ENCODE measurements at places on chromosomes 4 and X.

GRCh38 chr4:52704661-52705060, 45.6 kb upstream of the USP46 start:
- DNase-seq, result no peak

DNA sequence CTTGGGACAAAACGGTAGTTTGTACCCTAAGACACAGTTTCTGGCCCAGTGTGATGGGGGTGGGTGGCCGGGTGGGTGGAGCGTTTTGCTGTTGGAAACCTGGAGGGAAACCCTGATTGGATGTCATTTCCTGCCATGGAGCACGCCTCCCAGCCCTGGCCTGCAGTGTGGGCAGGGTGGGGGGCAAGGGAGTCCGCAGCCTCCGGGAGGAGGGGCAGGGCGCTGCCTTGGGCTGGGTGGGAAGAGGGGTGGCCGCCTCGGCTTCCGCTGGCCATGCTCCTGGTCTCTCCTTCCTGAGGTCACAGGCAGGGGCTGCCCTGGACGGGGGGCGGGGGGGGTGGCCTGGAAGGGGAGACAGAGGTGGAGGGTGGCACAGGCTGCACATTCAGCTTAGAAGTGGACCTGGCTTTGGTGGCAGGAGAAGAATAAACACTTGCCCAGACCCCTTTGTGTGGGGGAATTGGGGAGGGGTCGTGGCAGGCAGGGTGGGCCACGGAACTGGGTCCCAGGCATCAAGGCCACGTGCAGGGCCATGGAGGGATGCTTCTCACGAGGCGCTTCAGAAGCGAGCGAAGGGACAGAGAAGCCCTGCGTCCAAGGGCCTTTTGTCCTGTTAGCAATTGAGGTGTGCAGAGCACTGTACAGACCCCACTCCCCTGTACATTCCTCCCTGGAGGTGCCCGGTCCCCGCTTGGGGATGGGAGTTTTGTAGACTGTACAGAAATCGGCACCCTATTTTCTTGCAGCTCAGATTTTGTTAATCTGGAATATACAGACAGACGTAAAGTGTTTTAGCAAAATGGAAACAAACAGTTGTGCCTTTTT, 6.2 kb downstream of the NAT8L start:
- DNase-seq, result no peak

- DNase-seq, result no peak
Observed at GRCh38 chrX:120358737-120359456, 3.0 kb upstream of the ATP1B4 start.

DNA sequence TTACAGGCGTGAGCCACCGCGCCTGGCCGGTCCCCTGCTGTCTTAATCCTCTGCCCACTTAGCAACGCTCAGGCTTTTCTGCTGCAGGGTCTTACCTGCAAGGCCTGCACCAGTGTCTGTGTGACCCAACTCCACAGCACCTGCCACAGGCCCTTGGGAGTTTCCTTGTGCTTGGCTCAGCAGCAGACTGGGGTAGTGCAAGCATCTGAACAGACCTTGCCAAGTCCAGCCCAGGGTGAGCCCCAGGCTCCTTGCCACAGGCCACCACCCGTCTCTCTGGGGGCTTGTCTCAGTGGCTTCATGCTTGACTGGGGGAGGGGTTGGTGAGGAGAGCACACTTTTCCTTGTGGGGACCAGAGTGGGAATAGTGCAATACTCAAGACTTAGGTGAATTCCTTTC, 87.0 kb downstream of the FAM193A start:
- no peak for DNase-seq

GRCh38 chrX:13346646-13347045, 26.8 kb upstream of the ATXN3L start:
- DNase-seq, result no peak

DNA sequence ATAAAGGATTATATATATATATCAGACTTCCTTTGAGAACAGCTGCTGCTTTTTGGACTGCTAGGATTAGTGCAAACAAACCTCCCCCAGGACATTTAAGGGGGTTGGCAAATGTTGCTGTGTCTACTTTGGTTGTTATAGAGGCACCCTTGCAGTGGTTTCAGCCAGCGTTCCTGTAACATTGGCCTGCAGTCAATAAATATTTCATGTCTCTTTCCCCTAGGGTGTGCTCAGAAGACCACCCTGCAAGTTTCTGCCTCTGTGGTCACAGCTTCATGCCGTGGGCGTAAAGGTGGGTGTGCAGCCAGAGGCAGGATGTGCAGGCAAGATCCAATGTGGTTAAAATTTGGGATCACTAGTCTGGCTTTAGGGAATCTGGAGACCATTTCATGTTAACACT, 28.9 kb downstream of the FGF5 start:
- DNase-seq, result no peak

DNA sequence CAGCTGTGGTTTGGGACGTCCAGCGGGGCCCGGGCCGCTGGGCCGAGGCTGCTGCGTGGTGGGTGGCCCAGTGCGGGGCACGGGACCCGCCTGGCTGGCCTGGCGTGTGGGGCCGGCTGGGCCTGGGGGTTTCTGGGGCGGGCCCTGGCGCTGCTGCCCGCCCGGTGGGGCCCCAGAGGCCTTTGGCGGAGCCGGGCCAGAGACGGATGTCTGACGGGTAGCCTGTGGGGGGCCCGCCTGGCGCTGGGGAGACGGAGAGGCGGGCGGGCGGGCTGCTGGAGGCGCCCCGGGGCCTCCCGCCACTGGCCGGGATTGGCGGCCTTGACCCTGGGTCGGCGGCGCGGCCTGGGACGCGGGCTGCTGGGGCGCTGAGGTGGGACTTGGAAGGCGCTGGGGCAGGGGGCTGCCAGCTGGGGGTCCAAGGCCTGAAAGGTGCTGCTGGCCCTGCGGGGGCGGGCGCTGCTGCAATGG, 8.1 kb upstream of the TIMP1 start:
- DNase-seq, result no peak

DNA sequence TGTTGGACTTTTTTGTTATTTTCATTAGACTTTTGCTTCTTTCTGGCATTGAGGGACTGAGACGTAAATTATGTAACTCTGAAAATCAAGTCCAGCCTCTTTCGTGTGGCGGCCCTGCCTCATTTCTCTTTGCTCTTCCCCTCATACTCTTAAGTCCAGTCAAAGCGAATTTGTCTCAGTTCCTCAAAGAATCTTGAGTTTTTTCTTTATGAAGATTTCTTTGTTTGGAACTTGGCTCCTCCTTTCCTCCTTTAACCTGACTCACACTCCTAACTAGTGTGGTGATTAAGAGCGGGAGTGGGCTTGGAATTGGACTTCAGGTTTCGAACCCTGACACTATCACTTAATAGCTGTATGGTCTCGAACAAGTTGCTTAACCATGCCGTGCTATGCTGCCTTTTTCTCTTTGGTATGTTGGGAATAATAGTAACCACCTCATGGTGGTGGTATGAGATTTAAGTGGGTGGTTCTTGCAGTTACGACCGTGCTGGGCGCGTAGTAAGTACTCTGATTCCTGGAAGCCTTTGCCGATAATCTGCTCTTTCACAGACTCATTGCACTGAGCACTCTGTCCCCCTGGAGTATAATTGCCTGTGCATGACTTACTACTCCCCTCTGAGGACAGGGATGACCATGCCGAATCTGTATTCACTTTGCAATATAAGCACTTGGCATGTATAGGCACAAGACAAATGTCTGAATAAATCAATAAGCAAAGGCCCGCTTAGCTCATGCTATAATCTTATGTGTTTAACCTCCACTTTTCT, 19.1 kb downstream of the FNIP2 start:
- DNase-seq, result no peak

DNA sequence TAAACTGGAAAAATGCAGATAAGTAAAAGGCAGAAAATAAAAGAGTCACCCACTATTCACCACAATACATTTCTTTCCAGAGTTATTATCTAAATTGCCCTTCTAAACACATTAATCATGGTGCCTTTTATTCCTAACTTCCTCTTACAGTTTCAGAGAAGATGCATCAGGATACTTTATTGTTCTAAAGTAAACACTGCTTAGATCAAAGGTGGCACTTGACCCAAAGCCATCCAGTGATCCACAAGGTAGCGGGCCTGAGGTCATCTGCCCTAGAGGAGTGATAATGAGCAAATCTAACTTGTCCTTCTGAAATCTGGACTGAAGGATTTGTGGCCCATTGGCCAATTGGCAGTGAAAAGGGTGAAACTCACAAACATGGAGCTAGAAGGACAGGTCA, 12.0 kb upstream of the TMEM154 start:
- DNase-seq, result no peak

DNA sequence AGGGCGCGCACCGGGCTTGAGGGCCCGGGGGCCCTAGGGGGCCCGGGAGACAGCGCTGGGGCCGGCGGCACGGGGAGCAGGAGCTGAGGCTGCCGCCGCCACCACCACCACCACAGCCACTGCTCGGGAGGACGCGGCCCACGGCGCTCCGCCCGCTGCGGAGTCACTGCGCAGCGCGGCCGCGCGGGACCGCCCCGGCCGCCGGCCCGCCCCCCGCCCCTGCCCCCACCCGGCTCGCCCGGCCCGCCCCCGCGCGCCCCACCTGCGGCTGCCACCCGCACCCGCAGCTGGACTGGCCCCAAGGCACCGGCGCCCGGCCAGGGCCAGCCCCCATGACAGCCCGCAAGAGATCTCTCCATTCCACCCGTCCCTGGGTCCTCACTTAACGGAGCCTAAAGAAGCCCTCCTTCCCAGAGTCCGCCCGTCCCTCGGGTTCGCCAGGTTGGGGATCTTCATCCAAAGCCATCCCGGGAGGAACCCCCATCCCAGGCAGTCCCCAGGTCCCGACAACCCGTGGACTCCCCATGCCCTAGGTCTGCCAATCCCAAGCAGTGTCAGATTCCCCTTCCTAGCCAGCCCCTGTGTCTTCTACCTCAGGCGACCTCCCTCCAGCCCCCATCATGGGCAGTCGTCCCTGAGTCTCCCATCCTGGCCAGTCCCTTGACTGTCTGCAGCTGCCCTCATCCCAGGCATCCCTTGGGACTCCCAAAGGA, 40.0 kb upstream of the IQSEC2 start:
- no peak for DNase-seq

DNA sequence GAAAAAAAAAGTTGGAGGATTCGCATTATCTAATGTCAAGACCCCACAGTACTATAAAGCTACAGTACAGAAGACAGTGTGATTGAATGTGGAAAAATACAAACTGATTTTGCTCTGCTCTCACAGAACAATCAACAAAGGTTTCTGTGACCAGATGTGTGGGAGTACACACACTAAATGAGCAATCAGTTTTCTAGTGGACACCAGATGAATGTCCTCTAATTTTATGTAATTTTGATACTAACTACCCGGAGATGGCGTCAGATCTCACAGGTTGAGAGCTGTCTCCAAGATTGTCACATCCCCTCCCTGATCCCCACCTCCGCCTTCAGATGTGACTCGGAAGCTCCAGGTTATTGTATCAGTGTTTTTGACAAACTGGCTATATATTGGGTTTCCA, 81.9 kb upstream of the HUWE1 start:
- DNase-seq, result no peak
